ENCODE measurements at places on chromosomes 13 and 19.

- DNase-seq: peak; percentile 48
Measured at GRCh38 chr19:4916292-4917082, 7.2 kb downstream of the UHRF1 start.

GRCh38 chr19:56699552-56699951, 28.0 kb upstream of the ZNF835 start:
- no peak for DNase-seq

GRCh38 chr13:30907121-30907861, 1.2 kb downstream of the MEDAG start:
- no peak for DNase-seq

DNA sequence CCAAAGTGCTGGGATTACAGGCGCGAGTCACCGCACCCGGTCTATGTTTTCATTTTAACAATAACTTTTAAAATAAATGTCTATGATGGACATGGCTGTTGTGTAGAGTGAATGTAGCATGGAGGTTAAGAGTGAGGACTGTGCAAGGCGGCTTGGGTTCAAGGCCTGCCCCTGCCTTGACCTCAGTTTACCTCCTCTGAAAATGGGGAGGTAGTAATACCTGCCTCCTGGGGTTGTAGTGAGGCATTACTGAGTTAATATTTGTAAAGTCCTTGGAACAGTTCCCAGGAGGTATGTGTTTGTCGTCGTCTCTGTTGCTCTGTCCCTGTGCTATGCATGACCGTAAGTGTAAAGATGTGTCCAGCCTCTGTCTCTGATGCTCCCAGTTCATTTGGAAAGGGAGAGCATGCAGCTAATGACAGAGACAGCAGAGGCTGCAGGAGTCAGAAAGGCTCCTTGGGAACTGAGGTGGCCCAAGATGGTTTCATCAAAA, 9.4 kb downstream of the GARRE1 start:
- no peak for DNase-seq

- DNase-seq: no peak
Measured at GRCh38 chr13:25771202-25771601, 280.6 kb downstream of the SHISA2 start.

DNA sequence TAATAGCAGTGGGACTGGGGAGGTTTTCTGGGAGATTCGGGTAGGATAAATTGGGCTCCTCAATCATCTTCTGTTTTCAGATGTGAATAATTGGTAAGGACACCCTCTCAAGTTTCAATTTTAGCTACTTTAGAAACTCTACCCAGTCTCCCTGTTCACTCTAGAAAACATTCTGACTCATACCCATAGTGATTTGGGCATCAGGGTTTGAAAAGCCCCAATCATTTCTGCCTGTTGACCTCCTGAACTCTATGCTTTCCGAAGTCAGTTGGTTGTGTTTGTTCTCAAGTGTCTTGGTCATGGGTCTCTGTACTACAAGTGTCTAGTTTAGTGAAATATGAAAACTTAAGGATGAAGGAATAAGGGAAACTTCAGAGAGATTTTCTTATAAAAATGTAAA, 911.3 kb upstream of the GPC6 start:
- DNase-seq: no peak

DNA sequence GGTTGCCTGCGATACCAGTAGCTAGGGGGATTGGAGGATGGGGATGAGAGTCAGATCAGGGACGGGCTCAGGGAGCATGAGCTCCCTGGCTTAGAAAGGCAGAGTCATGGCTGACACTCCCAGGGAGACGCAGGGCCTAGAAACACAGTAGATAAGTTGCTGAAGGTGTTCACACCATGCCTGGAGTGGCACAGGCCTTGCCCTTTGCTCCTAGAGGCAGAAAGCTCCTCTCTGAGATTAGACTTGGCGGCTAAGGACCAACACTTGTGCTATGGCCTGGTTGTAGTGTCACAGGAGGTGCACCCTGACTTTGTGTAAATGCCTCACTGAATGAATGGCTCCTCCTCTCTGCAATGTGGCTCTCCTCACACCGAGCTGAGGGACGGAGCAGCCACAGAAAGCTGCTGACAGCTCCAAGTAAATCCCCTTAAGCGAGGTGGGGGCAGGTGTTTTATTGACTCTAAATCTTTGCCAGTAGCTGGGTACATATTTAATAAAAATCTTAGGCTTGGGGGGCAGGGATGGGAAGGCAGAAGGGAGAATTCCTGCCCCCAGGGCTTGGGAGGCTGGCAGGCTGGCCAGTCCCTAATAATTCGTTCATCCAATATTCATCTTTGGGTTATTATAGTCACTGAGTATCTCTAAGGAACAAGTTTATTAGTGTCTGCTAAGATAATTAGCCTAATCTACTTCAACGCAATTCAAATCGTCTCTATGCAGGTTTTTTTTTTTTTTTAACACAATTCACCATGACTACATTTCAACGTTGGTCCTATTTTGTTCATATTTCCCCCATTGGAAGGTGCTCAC, 54.9 kb downstream of the SIAH3 start:
- DNase-seq: no peak

- DNase-seq: no peak
Measured at GRCh38 chr19:6854758-6855157, 32.6 kb upstream of the ADGRE1 start.

GRCh38 chr13:113404723-113405471, 41.0 kb upstream of the GRTP1 start:
- DNase-seq: no peak

- no peak for DNase-seq
Measured at GRCh38 chr13:106772006-106772601, 204.2 kb upstream of the ARGLU1 start.

GRCh38 chr13:21909331-21909730, 238.5 kb downstream of the FGF9 start:
- DNase-seq: no peak

DNA sequence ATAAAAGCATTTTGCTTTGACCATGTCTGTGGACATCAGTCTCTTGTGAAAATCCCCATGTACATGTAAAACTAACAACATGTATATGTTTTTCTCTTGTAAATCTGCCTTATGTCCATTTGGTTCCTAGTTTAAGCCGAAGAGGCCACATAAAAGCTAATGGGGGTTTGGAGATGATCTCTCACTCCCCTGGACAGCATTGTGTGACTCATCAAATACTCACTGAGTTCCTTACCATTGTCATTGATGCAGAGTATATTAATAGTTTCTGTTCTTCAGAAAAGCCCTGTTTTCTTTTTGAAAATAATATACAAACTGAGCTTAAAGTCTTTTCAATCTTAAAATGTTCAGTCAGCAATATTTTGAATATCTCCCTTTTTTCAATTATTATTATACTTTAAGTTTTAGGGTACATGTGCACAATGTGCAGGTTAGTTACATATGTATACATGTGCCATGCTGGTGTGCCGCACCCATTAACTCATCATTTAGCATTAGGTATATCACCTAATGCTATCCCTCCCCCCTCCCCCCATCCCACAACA, 536.7 kb upstream of the HTR2A start:
- no peak for DNase-seq

- DNase-seq: no peak
Measured at GRCh38 chr13:107102676-107103075, 534.7 kb upstream of the ARGLU1 start.

- DNase-seq: no peak
Measured at GRCh38 chr13:99636306-99636705, 135.0 kb downstream of the TM9SF2 start.

DNA sequence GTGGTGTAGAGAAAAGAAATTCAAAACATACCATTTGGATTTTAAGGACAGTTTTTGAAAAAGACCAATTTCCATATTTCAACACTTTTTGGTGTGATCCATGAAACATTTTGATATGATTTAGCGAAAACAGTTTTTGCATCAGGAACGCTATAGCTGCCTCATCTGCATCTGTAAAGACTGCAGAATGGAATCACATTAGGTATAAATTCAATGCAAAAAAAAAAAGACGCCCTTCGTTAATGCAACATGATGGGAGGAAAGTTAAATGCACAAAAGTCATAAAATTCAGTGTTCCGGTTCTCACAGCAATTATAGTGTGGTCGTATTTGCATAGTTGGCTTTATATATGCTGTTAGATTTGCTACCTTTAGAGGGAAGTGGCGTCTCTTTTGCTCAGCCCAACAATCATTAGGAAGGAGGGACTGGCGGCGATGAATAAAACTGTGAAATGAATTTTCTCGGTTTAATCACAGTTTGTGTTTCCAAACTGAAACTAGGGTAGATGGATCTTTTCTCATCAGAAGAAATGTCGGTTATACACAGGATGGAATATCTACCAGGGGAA, 215.7 kb downstream of the TEX29 start:
- DNase-seq: no peak

GRCh38 chr13:59458908-59459579, 704.7 kb downstream of the DIAPH3 start:
- no peak for DNase-seq

DNA sequence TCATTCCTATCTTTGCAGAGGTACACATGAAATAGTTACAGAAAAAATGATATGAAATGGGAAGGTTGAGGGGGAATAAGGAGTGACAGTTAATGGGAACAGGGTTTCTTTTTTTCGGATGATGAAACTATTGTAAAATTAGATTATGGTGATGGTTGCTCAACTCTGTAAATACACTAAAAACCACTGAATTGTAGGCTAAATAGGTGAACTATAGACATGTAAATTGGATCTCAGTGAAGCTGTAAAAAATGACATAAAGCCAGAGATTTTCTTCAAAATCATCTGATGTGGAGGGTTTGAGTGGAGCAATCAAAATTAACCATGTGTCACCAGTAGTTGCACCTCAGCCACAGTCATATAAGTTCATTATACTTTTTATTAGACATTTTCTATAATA, 6.6 kb upstream of the FLT3 start:
- no peak for DNase-seq

DNA sequence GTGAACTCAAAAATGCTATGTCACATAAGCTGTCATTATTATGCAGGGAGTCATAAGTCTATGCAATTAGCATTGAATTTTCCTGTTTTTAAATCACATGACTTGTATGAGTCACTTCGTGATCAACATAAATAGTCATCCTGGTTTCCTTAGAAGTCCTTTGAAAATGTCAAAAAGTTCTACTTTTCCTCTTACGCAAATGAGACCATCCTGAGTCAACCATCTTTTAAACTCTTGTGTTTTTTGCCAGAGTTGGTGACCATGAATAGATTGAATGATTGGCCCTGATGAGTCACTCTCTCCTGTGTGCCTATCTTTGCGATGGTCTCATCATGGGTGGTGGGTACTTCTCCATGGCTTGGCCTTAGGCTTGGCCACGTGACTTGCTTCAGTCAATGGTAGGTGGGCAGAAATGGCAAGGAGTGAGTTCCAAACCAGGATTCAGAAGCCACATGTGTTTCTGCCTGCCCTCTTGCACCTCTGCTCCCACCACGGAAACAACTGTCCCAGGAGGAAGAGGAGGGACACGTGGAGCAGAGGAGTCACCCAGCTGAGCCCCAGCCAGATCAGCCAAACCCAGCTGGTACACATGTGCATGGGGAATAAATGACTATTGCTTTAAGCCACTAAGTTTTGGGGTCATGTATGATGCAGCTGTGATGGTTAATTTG, 123.5 kb upstream of the CACNA1A start:
- DNase-seq: no peak

- DNase-seq: no peak
Measured at GRCh38 chr13:21825801-21826200, 154.9 kb downstream of the FGF9 start.

DNA sequence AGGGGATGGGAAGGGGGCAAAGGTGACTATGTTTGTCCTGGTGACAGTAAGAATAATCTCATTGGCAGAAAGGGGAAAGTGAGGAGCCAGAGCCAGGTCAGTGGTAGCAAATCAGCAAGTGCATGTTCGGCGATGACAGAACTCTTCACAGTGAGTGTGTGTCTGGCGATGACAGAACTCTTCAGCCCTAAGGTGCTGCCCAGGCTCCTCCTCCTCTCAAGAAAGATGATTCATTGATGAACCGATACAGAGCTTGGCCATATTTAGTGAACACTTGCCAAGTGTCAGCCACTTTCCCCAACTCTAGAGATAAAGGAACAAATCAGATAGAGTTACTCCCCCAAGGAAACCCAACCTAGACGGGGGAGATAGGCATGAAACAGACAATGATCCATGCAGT, 199.3 kb upstream of the UBL3 start:
- no peak for DNase-seq

GRCh38 chr13:38883783-38884182, 106.8 kb downstream of the STOML3 start:
- no peak for DNase-seq

GRCh38 chr19:34994643-34995541, 5.2 kb upstream of the GRAMD1A start:
- DNase-seq: no peak

- DNase-seq: no peak
Measured at GRCh38 chr13:26494571-26495195, 62.8 kb upstream of the WASF3 start.

DNA sequence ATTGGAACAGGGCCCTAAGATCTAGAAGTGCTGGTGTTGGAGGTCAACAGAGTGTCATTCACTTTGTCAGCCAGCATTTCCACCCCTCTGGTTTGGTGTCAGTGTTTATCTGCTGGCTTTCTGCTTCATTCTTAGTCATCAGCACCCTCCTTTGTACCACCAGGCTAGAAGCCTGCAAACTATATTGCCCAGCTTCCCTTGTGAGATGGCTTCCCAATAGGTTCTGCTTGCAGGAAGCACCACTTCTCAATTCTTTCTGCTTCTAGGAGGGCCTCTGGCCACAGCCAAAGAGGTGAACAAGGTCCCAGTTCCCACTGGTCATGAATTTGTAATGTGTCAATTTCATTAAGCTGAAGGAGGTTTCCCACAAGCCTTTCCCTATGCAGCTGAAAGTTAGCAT, 36.4 kb upstream of the CALM3 start:
- DNase-seq: no peak

DNA sequence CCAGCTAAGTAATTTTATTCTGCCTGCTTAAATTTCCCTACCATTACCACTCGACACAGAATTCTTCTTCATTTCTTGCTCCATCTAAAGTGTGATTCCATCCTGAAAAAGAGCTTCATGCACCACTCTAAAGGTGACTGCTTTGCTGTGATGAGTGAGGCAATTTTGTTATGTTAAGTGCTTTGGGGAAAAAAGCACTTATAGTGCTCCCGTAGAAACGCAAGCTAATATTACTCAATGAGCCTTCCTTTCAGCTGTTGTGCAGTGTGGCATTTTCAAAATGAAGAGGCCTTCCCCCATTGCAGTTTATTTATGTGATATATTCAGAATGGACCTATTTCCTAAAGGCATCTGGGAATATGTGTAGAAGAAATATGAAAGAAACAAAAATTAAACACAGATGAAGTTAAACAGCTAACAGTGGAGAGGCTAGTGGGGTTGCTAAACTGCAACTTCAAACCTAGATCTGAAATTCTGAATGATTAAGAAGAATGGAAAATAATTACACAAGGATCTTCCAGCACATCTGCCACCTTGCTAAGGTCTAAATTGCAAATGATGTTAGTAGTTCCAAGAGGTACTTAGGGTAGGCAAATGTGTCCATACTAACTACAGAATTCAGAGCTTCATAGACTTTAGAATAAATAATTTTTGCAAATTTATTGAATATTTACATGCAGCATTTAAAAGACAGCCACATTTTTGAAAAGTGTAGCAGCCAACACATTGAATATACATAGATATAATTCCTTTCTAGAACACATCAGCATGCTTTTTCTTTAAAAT, 211.7 kb downstream of the DCT start:
- DNase-seq: no peak

All from effector memory CD8-positive, alpha-beta T cell (primary cell).